ENCODE measurements at places on chromosomes 2 and 18. TPM values are rescaled to one million over a fixed set of nuclear protein-coding genes. Genes with fewer than 3 reads are reported as not detected.

DNA sequence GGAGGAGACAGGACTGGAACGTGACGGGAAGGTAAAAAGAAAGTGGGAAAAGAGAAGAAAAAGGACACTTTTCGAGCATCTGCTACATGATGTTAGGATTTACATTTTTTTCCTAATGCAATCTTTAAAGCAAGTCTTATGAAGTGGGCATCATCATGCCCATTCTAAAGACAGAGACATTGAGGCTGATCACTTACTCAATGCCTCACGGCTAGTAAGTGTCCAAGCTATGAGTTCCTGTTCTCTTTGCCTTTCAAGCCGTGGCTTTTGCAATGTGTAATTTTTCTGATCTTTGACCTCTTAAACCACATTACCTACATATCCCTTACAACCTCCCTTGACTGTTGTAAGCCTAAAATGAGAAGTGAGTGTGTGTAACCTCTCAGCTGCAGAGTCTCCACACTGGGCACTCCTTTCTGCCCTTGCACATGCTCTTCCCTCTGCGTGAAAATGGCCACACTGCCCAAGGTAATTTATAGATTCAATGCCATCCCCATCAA is 649.2 kb downstream of the RNF144A start:
- no peak for DNase-seq

DNA sequence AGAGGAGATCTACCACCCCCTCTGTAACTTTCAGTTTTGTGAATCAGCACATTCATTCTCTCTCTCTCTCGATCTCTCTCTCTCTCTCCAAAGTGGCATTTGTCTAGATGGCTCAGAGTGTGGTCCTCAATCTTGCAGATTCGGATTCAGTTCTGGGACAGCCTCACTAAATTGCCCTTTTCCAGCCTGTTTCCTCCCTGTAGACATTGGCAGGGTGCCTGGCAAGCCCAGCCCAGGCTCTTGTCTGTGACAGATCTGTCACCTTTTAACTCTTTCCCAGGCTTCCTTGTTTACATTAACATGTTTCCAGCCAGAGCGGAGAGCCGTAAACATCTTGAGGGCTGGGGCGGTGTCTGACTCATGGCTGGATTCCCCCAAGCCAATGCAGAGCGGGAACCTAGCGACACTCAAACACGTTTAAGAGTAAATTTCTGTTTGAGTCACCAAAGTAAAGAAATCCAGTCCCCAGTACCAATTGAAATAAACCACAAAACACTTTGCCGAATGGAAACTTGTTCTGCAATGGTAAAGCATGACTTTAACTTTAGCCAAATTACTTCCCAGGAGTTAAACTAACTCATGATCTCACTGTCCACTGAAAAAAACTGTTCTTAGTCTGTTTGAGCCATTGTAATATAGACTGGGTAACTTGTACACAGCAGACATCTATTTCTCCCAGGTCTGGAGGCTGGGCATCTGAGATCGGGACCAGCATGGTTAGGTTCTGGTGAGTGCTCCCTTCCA is 6.6 kb upstream of the CYP27C1 start:
- DNase-seq: no peak

DNA sequence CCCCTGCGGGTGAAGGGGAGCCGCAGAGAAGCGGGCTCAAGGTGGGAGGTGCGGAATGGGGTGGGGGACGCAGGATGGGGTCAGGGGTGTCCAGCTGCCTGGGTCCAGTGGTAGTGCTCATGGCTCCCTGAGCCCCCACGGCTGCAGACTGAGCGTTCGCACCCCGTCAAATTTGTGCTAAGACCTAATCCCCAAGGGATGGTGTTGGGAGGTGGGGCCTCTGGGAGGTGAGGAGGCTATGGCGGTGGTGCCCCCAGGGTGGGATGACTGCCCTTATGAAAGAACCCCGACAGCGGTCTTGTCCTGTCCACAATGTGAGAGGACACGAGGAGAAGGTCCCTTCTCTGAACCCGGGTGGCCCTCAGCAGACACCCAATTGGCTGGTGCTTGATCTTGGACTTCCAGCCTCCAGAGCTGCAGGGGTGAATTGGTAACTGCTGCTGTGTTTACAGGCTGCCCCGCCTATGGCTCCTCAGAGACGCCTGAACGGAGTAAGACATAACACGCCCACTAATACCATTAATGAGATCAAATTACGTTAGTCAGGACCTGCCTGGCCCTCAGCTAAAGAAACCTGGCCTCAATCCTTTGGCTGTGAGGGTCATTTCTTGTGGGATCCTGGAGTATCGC is 42.6 kb downstream of the PXDN start:
- DNase-seq: no peak

GRCh38 chr18:45012286-45012685 is 331.6 kb downstream of the SETBP1 start:
- DNase-seq: no peak

- DNase-seq: no peak
Measured at GRCh38 chr2:132941296-132942020, 271.5 kb upstream of the LYPD1 start.

GRCh38 chr2:144102386-144102785 is 417.5 kb downstream of the ZEB2 start:
- DNase-seq: no peak

DNA sequence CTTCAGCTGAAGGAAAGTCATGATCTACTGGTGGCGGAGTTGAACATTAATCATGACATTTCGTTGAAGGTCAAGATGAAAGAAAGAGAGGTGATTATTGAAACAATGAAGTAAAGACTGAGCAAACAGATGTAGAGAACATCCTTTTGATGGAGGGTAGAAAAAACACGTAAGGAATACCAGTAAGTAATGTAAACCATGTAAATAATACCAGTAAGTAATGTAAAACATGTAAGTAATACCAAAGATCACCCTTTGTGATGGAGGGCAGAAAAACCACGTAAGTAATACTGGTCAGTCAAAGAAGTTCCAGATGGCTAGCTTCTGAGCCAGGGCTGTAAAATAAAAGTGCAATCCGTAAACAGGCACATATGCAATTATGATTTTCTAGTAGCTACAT is 1387.7 kb downstream of the SUCLG1 start:
- DNase-seq: no peak

DNA sequence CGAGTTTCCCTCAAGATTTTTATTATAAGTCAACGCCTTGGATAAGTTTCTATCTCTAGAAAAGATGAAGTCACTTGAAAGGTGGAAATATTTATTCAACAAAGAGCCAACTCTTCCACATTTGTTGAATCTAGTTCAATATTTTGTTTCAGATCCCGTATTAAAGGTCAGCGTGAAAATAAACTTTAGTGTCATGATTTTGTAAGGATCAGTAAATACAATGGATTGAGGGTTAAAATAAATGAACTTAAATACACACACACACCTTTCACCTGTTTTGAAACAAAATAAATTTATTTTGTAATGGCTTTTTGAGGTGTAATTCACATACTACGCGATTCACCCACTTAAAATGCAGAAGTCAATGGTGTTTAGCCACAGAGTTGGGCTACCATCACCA is 16.0 kb upstream of the NPPC start:
- no peak for DNase-seq

- DNase-seq: no peak
Measured at GRCh38 chr18:46411867-46412690, 244.9 kb downstream of the LOXHD1 start.

ABCG8 gene
- total RNA-seq: not detected

- no peak for DNase-seq
Measured at GRCh38 chr18:41043876-41044275, 911.2 kb upstream of the PIK3C3 start.

- DNase-seq: no peak
Measured at GRCh38 chr2:202612145-202612544, 22.6 kb upstream of the FAM117B start.

- no peak for DNase-seq
Measured at GRCh38 chr2:105904938-105905337, 160.2 kb downstream of the NCK2 start.

CCBE1 gene
- 4.4 TPM for total RNA-seq

CNTNAP5 gene
- total RNA-seq: 0.17 TPM

UNC50 gene
- total RNA-seq: 33.4 TPM

IL1B gene
- total RNA-seq: not detected

DNA sequence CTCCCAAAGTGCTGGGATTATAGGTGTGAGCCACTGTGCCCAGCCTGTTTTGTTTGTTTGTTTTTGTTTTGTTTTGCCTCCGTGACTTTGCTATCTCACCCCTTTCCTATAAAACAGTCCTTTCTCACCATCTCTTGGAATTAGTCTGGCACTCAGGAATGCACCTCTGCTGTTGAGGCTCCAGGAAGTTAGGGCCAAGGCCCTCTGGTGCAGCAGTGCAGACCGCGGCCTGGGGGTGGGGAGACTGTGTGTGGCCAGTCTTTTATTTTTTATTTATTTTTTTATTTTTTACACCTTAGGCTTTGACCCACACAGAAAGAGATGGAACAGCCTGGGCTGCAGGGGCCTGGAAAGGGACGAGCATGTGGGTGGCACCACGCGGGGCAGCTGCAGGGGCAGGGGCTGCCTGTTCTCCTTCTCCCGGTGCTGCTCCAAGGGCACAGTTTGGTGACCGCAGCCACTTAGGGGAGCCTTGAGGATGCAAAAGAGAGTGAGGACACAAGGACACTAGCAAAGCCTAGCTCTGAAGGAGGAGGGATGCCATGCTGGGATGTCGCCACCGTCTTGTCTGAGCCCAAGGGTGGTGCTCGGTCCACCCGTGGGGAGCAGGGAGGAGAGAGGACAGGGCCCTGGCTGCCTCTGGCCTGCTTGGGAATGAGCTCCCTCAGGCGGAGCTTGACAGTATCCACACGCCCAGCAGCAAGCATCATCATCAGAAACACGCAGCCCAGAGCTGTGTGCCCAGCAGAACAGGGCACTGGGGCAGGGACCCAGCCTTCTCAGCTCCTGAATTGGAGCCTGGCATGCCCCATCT is 19.4 kb upstream of the ALPI start:
- no peak for DNase-seq

SP110 gene
- total RNA-seq: 7.1 TPM

DNA sequence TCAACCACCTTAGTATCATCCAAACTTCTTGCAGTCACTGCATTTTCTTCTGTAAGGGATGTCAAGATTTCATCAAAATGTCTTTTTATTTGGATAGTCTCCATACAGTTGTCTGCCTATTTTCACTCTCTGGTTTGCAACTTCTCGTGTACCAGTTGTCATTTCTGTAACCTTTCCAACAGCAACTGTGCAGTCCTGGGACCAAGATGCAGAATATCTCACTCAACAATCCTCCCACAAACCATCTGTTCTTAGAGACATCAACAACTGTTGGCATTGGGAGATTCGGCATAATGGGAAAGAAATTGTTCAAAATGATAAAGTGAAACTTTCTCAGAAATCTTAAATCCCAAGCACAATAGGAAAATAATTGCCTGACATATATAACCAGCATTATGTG is 933.6 kb upstream of the SLC39A10 start:
- DNase-seq: no peak

- DNase-seq: no peak
Measured at GRCh38 chr2:167401309-167401708, 513.0 kb downstream of the XIRP2 start.

REG3A gene
- not detected for total RNA-seq

MC5R gene
- 0.31 TPM for total RNA-seq

DNA sequence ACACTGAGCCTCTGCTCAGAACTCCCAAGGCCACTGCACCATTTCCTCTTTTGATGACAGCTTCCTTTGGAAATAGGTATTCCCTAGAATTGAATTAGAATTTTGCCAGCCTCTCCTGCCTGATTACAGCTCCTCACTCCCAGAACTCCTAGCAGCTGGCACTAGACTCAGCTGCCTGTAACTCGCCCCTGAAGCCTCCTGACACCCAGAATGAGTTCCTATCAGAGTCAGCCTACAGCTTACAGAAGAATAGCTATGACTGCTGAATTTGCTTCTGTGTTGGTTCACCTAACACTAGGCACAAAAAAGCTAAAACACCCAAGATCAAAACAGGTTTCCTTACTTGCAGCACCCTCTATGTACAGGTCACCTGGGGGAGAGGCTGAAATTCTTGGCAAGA is 108.2 kb upstream of the PTPRM start:
- no peak for DNase-seq

DQX1 gene
- total RNA-seq: 0.76 TPM

GRCh38 chr2:131039101-131039440 is 54.2 kb downstream of the FAM168B start:
- no peak for DNase-seq

- peak; percentile 82 for DNase-seq
Measured at GRCh38 chr18:58180738-58181353, 136.8 kb downstream of the NEDD4L start.

DNA sequence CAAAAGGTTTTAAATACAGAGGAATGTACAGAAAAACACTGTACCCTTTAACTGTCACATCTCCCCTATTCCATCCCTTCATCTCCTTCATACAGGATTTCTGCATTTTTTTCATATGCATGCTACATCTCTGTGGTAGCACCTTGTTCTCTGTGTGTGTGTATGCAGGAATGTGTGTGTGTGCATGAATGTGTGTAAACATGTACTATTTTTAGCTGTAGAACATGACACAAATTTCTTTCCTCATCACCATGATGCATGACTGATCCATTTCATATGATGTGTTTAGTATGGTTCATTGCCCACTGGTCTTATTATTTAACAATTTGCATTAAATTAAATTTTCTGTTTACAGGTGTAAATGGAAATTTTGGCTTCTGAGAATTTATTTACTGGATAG is 21.5 kb upstream of the ZEB2 start:
- no peak for DNase-seq

CENPA gene
- total RNA-seq: 30.9 TPM

CSRNP3 gene
- total RNA-seq: 6.7 TPM

DNA sequence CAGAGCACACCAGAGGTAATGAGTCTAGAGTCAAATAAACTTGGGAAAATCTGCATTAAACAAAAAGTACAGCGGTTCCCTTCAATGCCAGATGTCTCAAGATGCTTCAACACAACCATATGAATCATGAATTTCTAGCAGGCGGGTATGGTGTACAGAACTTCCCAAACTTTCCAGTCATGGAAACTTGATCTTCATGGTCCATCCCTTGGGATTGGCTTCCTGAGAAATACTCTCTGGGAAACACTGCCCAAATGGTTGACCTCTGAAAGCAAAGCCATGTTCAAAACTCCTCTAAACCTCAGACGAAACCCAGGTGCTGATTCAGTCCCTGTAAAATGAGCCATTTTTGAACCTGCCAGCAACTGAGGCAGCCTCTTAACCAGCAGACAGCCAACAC is 16.4 kb upstream of the TMEM247 start:
- DNase-seq: no peak

GRCh38 chr2:201362396-201362795 is 5.3 kb upstream of the FLACC1 start:
- DNase-seq: no peak

GRCh38 chr18:4797002-4797685 is 342.0 kb upstream of the DLGAP1 start:
- no peak for DNase-seq

DNA sequence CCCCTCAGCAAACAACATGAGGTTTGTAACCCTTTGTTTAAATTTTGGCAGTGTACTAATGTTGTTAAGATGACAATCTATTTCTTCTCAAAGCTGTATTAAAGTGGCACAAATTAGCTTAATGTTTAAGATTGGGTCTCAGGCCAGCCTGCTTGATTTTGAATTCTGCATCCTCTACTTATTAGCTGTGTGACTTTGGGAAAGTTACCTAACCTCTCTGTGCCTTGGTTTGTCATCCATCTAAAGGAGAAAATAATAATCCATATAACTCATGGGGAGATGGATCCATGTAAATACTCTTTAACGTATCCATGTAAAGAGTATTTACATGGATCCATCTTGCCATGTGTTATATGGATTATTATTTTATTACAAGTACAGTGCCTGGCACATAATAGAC is 2.1 kb downstream of the TRPM8 start:
- DNase-seq: no peak

GRCh38 chr2:221836095-221836494 is 264.0 kb upstream of the EPHA4 start:
- no peak for DNase-seq

GRCh38 chr2:46179037-46179621 is 118.1 kb upstream of the EPAS1 start:
- no peak for DNase-seq

Data from H1 (cell line).